Kidney epithelial cell (primary cell): ENCODE measurements at places on chromosomes 7 and 10. TPM values are rescaled to one million over a fixed set of nuclear protein-coding genes. Genes with fewer than 3 reads are reported as not detected.
A peak's percentile ranks its signal among the peaks of the same experiment; 100 is the strongest.

Gene SUV39H2
- total RNA-seq: 6.9 and 11.7 TPM in 2 replicates

Gene PCDH15
- total RNA-seq: not detected in 2 replicates

Gene ABCB8
- 36.8 and 37.1 TPM in 2 replicates for total RNA-seq

Gene ATOH7
- not detected in 2 replicates for total RNA-seq

Gene HELLS
- 18.9 and 28.7 TPM in 2 replicates for total RNA-seq

Gene EPO
- total RNA-seq: not detected in 2 replicates

Gene GPNMB
- total RNA-seq: 33.5 and 36.1 TPM in 2 replicates

Gene ODAD2
- total RNA-seq: 1.3 and 1.8 TPM in 2 replicates

Gene CYP26A1
- 0.14 TPM in 1 of 2 replicates, not detected in the other for total RNA-seq

Gene STOX1
- 0.21 and 0.71 TPM in 2 replicates for total RNA-seq

Gene TRIM50
- total RNA-seq: not detected in 2 replicates

Gene SPDYE18
- 0.08 TPM in 1 of 2 replicates, not detected in the other for total RNA-seq

Gene TRPV6
- total RNA-seq: 7.6 and 10.6 TPM in 2 replicates

GRCh38 chr7:82810558-82811259, 352.0 kb downstream of the PCLO start:
- DNase-seq: peak; percentile 34

- DNase-seq: no peak
These were observed 34.4 kb upstream of the CAV2 start for GRCh38 chr7:116465125-116465524.

GRCh38 chr7:19011212-19011611, 106.2 kb downstream of the TWIST1 start:
- DNase-seq: no peak

- DNase-seq: no peak
These were observed 49.0 kb upstream of the STK17A start for GRCh38 chr7:43533801-43534479.

GRCh38 chr10:87523731-87524130, 19.0 kb downstream of the MINPP1 start:
- DNase-seq: no peak

GRCh38 chr7:157797361-157797760, 460.6 kb downstream of the DNAJB6 start:
- DNase-seq: no peak

GRCh38 chr7:17965603-17966002, 25.3 kb upstream of the SNX13 start:
- DNase-seq: no peak

DNA sequence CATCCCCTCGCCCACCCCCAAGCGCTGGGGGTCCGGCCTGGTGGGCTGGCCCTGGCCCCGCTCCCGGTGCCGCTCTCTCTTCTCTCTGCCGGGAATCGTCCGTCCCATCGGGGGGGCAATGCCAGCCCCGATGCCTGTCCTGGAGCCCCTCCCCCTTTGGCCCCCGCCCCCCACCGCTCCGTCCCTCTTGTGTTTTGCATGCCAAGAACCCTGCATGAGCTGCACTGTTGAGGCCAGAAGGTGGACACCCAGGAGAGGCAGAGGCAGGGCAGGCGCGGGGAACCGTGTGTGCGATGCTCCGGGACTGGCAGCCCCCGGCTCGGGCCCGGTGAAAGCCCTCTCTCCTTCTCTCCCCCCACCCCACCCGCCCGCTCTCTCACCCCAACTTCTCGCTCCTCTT, 22.1 kb upstream of the HSPB1 start:
- DNase-seq: no peak

DNA sequence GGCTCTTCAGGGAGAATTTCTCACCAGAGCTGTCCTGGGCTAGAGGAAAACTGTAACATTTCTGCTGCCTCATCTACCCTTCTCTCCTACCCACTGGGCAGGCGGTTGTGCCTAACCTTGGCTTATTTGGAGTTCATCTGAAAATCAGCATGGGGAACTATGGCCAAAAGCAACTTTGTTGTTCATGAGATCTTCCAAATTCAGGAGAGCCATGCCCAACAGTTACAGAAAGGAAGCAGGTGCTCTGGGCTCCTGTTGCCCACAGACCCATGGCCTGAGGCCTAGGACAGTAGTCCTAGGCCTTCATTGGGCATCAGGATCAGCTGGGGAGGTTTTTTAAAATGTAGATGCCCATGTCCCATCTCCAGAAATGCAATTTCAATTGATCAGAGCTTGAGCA, 85.2 kb downstream of the GRID1 start:
- DNase-seq: no peak

DNA sequence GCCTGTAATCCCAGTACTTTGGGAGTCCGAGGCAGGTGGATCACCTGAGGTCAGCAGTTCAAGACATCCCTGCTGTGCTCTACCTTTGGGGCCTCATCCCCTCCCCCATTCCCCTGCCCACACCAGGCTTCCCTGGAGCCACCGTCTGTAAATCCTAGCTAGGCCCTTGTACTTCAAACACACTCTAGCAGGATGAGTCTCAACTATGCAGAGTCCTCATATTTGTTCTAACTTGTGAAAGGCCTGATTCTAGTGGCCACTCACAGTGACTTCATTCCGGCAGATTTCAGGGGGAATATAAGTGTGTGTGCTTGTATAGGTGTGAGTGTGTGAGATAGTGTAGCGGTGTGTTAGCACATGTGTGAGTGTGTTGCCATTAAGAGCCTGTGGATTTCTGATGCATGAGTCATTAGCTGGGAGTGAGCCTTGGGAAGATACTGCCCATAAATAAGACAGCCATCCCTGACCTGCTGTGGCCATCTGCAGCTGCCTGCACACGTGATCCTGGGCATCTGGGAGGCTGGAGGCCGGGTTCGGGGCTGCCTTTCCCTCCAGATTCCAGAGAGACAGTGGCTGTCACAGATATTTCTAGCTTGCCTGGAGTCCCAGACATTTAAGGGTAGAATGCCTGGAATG, 1.7 kb upstream of the NEURL1 start:
- peak; percentile 97 for DNase-seq

- DNase-seq: no peak
These were observed 339.7 kb downstream of the HGF start for GRCh38 chr7:81430150-81430549.

DNA sequence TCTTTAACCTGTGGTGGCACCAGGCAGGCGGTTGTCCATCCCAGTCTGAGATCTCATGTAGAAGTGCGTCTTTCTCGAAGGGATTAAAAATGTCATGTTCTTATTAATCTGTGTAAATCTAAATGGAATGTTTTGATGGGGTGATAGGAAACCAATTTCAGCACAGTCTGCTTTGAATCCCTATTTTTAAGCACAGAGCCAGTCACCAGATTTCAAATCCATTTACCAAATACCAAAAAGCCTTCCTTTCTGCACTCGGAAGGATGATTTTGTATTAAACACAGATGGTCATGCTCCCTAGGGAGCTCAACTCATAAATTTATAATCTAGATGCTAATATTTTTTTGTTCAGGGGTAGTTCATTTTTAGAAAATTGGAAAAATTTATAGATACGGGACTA, 160.6 kb upstream of the AOAH start:
- DNase-seq: no peak

- no peak for DNase-seq
These were observed 42.7 kb downstream of the NRG3 start for GRCh38 chr10:81917666-81918065.

DNA sequence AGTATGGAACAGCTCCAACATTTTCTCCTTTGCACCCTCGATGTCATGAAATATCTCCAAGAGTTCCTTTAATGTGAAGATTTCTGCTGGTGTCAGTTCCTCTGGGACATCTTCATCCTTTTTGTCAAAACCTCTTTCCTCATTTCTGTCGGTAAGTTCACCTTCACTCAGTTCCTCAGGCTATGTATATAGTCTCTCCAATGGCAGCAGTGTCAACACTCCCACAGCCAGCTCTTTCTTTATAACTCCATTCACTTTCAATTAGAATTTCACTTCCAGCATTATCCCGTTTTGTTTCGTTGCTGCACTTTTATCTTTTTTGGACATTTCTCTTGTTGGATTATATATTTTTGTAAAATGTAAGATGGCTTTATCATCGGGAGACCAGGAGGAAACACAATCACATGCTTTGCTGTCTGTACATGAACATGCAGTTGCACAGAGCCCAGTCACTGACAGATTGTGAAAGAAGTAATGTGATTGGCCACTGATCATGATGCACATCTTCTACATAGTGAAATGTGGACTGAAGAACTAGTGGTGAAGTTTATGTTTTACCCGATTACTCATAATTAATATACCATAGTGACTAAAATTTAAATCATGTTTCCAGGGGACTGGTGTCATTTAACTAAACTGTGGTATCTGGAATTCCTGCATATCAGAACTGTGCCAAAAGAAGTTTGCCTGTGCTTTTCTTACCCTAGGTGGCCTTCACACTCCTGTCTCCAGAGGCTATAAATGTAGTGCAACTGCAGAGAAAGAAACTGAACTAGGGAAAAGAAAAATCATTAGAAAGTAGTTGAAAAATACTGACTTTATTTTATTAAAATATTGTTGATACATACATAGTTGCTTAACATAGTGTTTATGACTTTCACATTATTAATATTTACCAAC, 289.6 kb downstream of the PPP1R3A start:
- DNase-seq: no peak

GRCh38 chr7:28517606-28518005, 105.3 kb downstream of the CREB5 start:
- DNase-seq: no peak

GRCh38 chr7:107686816-107687387, 26.3 kb downstream of the SLC26A4 start:
- DNase-seq: no peak

DNA sequence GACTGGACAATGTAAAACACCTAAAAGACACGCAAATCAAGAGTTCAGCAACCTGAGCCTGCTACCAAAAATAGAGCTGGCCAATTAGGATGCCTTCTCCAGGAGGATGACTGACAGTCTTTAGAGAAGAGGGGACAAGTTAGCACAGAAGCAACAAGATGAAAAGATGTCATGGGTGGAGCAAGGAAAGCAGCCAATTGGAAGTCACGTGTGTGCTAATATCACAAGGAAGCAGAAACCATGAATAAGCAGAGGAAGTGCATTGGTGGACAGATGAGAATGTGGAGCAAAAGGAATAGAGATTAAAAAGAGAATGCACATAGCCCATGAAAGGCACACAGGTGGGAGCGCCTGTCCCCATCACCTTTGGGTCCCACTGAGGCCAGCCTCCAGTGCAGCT, 148.1 kb downstream of the SLC25A13 start:
- no peak for DNase-seq

DNA sequence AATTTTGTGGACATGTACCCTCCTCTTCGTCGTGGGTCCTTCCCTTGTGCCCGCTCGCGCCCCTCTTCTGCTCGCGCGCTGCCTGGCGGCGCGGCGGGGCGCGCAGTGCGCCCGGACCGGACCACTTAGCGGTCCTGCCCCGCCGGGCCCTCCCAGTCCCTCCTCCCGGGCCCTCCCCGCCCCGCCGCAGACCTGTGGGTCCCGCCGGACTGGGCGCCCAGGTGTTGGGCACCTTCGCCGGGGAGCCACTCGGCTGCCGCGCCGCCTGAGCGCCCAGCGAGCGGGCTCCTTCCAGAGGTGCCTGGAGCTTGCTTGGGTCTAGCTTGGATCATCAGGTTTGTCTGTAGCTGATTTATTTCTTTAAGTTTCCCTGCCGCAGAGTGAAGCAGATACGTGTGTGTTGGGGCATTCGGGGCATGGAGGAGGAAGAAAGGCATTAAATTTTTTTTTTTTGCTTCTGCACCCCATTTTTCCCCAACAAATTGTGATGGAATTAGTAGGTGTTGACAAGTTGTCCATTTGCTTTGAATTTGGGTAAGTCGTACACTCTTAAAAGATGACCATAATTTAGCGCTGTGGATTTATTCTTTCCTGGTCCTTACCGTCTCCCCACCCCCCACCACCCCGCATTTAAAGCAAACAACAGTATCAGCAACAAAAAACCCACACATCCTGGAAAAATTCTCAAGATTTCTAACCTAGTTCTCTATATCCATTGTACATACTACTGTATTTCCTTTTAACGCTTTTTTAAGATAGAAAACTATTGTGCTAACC, 905 bp downstream of the C1GALT1 start:
- DNase-seq: no peak

DNA sequence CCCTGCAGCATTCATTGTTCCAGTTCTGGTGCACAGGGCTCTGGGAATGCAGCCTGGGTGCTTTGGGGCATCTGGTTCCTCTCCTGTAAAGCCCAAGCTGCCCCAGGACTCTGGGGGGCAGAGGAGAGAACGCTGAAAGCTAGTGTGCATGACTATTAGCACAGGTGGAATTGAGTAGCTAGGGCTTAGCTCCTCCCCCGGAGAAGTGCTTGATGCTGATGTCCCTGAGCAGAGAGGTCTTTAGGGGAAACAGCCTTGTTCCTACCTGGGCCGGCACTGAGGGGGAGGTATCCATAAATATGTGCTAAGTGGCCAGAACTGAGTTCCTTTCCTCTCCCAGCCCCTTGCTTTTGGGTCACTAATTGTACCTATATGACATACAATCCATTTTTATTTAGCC, 3.9 kb downstream of the ADCY1 start:
- no peak for DNase-seq

- no peak for DNase-seq
These were observed 15.2 kb downstream of the STAMBPL1 start for GRCh38 chr10:88895250-88895649.

DNA sequence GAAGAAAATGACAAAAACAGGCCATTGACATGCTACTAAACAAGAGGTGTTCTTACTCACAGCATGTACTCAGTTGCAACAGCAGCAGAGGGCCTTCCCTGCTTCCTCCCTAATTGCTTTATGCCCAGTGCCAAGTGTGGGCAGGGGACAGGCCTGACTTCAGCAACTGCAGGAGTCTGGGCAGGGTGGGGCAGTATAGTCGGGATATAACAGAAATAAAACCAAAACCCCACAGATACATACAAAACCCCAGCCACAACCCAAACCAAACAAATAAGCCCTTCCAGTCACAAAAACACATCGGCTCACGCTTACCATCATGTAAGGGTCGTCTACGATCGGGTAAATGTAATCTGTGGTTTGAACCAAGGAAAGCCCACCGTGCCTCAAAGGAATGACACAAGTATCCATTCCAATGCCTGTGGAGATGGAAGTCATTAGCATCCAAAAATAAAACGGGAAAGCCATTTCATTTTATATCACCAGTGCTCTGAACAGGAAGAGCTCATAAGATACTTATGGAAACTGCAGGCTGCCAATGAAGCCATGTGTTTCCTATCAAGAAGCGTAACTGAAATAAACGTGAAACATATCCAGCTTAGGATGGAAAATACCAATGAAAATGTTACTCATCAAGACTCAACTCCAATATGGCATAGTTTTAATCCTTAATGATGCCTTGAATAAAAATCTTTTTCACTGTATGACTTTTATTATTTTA, 9.5 kb downstream of the SEPHS1 start:
- DNase-seq: no peak

DNA sequence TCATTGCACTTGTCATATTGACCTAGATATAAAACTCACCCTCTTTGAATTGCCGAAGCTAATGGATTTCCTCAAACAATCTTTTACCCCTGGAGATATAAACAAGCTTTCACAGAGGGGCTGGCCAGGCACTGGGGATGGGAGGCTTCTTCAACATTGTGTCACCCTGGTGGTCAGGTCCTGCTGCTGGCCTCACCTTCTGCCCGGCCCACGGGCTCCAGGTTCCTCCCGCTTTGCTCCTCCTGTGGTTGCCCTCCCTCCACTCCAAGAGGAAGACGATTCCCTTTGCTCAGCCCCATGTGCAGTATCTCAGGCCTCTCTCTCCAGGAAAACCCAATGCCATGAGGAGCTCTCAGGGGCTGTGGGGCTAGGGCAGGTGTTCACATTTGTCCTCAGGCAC, 118.1 kb upstream of the ADCY1 start:
- DNase-seq: no peak

- DNase-seq: peak; percentile 83
These were observed 36.7 kb upstream of the HDAC9 start for GRCh38 chr7:18458830-18459229.
